ENCODE measurements at places on chromosomes 1 and 21.
A peak's percentile ranks its signal among the peaks of the same experiment; 100 is the strongest.

GRCh38 chr21:42331660-42332059, 16.5 kb upstream of the TFF3 start:
- no peak for DNase-seq

GRCh38 chr1:115725600-115725999, 42.9 kb downstream of the CASQ2 start:
- DNase-seq, result no peak

DNA sequence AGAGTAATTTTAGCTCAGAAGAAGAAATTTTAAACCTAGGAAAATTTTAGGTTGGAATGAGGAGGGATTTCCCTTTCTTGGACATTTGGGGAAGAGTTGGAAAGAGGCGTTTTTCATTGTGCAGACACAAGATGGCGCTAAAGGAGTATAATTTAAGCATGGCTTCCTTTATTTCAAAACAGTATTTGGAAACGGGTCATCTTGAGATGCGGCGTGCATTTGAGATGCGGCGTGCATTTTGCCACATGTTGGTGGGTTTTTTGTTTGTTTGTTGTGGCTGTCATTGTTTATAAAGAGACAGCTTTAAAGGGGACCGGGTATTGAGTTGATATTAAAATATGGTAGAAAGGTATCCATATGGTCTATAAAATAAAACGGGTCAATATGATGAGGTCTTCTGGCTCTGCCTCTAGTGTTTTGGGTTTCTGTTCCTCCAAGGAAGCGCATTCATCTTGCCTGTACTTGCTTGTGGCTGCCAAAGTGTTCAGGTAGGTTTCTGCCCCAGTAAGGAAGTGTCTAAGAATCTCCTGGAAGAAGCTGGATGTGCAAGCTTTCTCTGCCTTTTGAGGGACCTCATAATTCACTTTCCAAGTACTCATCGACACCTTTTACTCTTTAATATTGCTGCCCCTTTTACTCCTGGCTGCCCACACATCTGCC, 210.3 kb downstream of the SLC35F3 start:
- peak; percentile 74 for DNase-seq

DNA sequence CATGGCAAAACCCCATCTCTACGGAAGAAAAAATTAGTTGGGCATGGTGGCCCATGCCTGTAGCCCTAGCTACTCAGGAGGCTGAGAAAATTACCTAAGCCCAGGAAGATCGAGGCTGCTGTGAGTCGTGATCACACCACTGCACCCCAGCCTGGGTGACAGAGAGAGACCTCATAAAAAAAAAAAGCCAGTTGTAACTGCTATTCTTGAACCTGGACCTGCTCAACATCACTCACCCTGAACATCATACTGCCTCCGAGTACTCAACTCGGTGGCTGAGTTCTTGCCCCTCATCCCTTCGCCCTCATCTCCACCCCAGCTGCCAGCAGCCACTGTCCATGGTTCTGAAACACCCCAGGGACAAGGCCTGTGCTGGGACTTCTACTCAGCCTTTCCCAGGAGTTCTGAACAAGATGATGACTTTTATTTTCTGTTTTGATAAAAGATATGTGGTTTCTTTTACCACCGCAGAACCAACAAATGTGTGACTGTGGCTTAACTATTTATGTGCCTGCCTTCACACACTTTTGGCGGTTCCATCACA, 5.4 kb upstream of the DISP3 start:
- peak; percentile 68 for DNase-seq

- peak; percentile 87 for DNase-seq
Observed at GRCh38 chr1:241611063-241611462, 29.1 kb downstream of the CHML start.

DNA sequence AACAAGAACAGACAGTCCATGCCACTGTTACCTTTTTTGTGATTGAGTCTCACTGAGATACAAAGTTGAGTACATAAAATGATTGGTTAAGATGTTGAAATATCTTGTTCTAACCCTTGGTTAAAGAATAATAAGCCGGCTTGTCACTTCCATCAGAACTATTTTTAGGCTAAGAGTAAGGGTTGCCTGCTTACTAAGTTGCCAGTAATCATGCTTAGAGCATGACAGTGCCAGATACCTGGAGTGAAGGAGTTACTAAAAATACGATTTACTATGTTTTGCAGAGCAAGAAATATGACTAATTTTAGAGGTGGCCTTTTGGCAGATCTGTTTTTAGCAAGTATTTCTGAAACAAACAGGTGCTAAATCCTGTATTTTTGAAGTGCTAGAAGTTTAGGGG, 6.0 kb downstream of the HUNK start:
- DNase-seq, result no peak

DNA sequence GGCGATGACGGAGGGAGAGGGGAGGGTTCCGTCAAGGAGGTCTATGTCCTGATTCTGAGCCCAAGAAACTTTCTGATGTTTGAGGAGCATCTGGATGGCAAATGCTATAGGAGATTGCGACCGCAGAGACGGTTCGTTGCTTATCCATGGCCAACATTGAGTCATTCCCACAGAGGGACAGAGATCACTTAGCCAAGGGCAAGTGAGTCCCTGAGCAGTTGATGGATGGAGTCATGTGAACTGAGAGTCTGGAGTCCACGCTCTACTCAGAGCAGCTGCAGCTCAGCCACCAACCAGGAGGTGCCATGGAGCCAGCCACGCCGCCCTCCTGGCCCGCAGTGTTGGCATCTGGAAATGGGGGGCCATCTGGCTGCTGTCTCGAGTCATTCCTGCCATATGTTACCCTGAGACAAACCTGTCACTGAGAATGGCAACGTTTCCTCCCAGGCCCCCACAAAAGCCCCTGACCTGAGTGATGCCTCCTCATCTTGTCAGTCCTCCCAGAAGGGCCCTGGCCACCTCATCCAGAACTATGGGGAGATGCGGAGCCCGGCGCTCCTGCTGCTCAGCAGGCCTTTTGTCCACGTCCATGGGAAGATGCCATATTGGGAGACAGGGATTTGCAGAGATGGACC, 58.6 kb downstream of the ATP5PO start:
- no peak for DNase-seq

- no peak for DNase-seq
Observed at GRCh38 chr1:114076308-114076707, 77.4 kb downstream of the SYT6 start.

- DNase-seq, result no peak
Observed at GRCh38 chr1:202288177-202288576, 53.6 kb downstream of the UBE2T start.

DNA sequence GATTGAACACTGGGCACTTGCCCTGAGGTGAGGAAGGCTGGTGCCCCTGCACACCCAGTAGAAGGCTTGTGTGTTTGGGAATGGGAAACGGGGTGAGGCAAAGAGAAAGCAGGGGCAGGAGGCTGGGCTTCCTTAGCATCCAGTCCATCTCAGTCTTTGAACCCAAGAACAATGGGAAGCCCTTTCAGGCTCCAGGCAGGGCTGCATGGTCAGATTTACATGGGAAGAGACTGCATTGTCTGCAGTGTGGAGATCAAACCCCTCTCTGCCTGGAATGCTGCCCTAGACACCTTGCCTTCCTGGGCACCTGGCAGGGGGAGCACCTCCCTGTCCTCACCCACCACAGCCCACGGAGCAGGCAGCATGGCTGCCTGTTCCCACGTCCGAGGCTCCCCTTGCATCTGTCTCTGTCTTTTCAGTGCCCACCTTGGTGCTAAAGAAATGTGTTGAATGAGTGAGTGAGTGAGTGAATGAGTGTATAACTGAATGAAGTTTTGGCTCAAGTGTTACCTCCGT, 268.5 kb downstream of the GRIK3 start:
- DNase-seq, result no peak

GRCh38 chr1:22141554-22142314, 1.2 kb downstream of the WNT4 start:
- no peak for DNase-seq

DNA sequence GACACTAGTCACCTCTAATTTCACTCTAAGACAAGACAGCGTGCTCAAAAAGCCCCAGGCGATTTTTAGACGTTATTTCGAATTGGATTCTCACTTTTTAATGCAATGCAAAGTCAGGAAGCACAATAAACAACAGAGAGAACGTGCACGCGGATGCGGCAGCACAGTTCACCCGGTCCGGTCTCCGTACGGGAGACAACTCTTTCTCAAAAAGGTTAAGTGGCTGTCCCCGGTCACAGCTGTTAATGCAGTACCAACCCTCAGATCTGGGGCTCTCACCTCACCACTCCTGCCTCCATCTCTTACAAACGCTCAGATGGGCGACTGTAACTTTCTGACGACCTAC, 1.2 kb downstream of the HP1BP3 start:
- DNase-seq, result no peak

DNA sequence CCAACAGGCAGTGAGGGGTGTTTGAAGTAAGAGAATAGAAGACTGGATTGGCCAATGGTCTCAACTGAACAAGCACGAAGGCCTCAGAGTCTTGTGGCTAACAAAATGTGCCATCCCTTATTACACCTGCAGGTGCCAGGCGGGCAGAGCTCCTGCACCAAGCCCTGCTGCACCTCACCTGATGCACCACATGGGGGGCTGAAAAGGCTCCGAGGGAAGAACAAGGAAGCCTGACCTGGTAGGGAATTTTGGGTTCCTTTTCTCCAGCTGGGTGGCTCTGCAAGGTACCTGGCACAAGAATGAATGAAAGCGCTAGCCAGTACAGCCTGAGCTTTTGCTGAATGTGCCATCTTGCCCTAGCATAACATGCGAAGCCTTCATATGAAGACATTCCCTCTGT, 9.7 kb downstream of the HSD3B1 start:
- DNase-seq, result no peak

All from hematopoietic multipotent progenitor cell treated with erythropoietin and hydrocortisone succinate and interleukin-3 and kit ligand, for 6 days (in vitro differentiated cells).